Stimulated activated CD8-positive, alpha-beta memory T cell treated with anti-CD3 and anti-CD28 coated beads, Interleukin-15, amount 100 ng/mL, for 4 hours (primary cell): ENCODE measurements at places on chromosomes 11 and 22.
A peak's percentile ranks its signal among the peaks of the same experiment; 100 is the strongest.

DNA sequence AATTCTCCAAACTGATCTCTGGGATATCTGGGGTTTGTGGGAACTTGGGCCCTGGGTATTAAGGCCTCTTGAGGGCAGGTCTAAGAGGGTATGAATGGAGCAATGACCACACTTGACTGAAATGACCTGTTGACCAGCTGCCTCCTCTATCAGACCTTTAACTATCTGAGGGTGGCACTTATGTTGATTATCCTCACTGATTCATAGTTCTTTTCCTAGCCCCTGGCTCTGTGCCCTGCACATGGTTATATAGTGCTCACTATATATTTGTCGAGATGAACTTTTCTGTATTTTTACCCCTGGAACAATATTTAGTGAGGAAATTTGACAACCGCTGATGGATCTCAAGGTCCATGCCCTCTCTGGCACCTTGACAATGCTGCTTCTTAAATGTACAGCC lies 305.5 kb upstream of the PLET1 start:
- no peak for DNase-seq

DNA sequence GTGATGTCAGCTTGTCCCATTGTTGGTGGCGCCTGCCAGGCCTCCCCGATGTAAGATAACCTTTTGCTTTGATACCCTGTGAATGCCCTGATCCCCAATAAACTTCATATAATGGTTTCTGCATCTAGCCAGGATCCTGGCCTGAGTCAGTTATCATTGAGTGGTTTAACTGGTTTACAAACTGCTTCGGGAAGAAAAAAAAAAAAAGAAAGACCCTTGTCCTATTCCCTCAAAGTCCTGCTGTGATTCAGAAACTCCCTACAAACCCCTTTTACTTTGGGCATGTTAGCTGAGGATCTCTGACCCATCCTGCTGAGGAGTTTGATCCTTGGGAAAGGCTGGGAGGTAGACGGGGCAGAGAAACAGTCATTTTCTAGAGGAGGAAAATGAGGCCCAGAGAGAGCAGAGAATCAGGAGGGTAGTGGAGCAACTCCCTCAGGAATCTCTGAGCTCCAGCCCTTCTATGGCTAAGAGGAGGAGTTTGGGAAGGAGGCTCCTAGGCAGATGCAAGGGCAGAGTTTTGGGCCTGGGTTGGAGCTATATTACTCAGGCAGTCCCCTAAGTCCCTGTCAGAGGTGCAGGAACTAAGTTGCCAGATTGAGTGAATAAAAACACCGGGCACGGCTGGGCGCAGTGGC lies 5.4 kb upstream of the CYB5R3 start:
- DNase-seq: no peak

GRCh38 chr22:37805810-37806277 lies 1.9 kb upstream of the GCAT start:
- DNase-seq: no peak

DNA sequence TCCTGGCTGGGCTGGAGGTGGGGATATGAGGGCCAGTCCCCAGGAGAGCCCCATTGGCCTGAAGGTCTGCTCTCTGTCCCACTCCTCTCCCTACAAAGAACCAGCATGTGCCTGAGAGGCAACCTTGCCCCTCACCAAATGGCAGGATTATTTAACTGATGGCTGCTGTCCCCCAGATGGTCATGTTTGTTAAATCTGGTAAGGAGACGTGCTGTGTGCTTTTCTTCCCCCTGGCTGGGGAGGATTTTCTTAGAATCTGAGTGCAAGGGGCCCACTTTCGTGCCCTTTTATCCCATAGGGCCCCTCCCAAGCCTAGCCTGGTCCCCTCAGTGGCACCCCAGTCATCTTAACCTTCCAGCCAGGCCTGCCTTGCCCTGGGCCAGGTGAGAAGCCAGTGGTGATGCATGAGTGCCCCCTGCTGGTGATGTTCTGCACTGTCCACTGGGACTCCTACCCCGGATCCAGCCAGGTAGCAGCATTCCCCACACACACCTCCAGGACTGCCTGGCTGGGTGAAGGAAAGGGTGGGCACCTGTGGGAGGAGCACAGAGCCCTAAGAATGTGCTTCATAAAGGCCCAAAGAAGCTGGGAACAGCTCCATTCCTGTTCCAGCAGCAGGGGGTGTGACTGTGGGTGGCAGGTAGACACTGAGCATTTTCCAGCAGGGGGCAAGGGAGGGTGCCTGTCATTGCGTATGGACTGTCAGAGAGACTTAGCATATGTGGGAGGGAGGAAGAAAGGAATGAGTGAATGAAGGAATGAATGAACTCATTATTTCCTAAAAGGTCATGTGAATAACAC lies 28.9 kb downstream of the MFNG start:
- peak; percentile 45 for DNase-seq

DNA sequence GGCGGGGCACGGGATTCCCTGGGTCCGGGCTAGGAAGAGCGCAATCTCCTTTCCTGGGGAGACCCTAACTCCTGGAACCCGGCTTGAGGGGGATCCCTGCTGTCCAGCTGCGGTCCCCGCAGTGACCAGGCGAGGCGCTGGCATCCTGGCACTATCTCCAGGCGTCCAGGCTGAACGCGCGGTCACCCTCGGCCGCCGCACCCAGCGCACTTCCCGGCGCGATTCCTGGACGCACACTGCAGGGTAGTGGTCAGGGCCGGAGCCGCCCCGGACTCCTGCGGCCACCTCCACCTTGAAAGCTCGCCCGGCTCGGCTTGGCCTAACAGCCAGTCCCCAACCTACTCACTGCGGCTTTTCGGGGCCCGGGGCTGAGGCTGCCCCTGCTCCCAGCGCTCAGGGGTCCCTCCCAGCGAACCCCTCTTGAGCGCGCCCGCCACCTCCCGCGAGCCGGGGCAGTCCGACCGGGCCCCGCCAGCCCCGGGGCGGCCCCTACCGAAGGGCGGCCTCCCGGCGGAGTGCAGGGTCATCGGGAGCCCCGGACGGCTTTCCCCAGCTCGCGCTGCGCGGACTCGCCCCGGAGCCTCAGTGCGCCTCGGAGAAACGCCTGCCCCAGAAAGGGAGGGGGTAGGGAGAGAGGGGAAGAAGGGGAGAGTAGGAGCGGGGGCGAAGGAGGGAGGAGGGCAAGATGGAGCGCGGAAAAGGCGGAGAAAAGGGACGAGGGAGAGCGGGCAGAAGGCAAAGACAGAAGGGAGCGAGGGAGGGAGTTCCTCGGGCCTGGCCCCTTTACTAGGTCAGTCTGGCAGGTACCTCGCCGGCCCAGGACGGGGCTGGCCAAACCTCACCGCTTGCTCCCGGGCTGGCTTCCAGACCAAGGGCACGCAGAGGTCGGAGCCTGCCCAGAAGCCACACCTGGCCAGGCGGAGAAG lies 1.0 kb downstream of the POU2AF3 start:
- DNase-seq: no peak

- no peak for DNase-seq
Observed at GRCh38 chr11:102727890-102728289, 3.1 kb upstream of the MMP8 start.

GRCh38 chr11:44852159-44852747 lies 98.4 kb downstream of the TP53I11 start:
- no peak for DNase-seq

DNA sequence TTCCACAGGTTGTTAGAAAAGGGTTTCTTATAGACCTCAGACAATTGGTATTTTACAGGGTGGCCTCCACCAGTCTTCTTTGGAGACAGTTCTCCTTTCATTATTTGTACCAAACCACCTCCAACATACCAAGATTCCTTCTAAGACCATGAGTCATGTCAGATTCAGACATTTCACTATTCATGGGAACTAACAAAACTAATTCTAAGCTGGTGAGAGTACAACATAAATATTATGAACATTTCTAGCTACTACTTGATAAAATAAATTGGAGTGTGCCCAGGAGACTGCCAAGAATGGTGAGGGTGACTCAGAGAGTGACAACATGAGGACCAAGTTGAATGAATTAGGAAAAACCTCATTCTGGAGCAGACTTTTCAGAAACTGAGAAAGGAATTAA lies 494.6 kb upstream of the LRRC4C start:
- no peak for DNase-seq

GRCh38 chr11:78453140-78453935 lies 35.7 kb upstream of the GAB2 start:
- DNase-seq: no peak

DNA sequence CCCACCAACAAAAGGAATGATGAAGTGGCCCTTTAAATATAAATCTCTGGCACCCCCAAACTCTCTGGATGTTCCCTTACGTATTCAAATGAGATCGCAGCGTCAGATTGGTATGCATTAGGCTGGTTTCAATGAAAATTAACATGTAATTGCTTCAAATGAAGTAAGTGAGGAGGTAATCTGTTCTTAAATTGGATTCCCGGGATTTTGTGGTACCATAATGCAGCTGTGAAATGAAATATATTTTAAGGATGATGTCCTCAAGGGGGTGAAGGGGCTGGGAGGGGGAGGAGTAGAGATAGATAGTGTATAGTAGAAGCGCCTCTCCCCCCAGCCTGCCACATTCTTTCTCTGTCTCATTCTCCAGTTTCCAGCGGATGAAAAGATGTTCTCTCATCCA lies 748.2 kb downstream of the NTM start:
- DNase-seq: no peak

DNA sequence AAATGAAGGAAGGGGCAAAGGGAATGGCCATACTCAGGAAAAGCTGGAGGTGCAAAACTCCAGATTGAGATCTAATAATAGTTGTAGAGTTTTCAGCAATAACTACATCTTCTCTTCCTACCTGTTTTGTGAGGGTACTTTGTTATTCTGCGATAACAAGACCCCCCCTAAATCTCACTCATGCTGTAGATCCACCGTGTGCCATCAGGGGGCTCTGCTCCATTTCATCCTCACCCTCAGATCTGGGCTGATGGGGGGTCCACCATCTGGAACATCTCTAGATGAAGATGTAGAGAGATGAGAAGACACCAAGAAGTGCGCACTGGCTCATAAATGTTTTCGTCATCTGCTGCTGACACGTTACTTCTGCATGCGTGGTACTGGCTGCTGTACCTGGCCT lies 135.9 kb upstream of the KIRREL3 start:
- no peak for DNase-seq
